H1 (cell line): ENCODE measurements at places on chromosomes 5 and 9. TPM values are rescaled to one million over a fixed set of nuclear protein-coding genes. Genes with fewer than 3 reads are reported as not detected.

Gene KDM4C
- 13.0 and 13.2 TPM in 2 replicates for polyA plus RNA-seq

Gene ORM2
- 0.66 and 1.3 TPM in 2 replicates for polyA plus RNA-seq

Gene NDUFAF2
- 7.1 and 10.7 TPM in 2 replicates for polyA plus RNA-seq

Gene FAM221B
- polyA plus RNA-seq: 0.03 TPM in 1 of 2 replicates, not detected in the other

GRCh38 chr9:136021872-136022681 is 60.9 kb upstream of the UBAC1 start:
- DNase-seq: no peak

DNA sequence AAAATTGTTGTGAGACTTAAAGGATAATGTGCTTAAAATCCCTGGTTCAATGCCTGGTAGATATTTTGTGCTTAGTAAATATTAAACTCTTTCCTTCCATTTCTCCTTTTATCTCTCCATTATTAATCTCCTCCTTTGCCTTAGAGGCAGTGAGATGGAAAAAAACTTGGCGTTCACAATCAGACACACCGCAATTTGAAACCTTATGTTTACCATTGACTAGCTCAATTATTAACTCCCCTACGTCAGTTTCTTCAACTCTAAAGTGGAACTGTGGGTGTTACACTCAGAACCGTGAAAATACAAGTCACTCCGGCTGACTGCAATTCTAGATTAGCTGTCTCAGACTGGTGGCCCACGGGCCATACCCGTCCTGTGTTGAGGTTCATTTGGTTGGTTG is 327.2 kb downstream of the DEPDC1B start:
- DNase-seq: no peak

- no peak for DNase-seq
Observed at GRCh38 chr5:157548513-157549282, 26.9 kb downstream of the ADAM19 start.
